Amniotic stem cell (primary cell): ENCODE measurements at places on chromosomes 1 and 21.

- DNase-seq = no peak
These were observed 20.4 kb downstream of the SSX2IP start for GRCh38 chr1:84669831-84670230.

GRCh38 chr1:112833806-112834205 is 118.7 kb upstream of the PPM1J start:
- DNase-seq = no peak

DNA sequence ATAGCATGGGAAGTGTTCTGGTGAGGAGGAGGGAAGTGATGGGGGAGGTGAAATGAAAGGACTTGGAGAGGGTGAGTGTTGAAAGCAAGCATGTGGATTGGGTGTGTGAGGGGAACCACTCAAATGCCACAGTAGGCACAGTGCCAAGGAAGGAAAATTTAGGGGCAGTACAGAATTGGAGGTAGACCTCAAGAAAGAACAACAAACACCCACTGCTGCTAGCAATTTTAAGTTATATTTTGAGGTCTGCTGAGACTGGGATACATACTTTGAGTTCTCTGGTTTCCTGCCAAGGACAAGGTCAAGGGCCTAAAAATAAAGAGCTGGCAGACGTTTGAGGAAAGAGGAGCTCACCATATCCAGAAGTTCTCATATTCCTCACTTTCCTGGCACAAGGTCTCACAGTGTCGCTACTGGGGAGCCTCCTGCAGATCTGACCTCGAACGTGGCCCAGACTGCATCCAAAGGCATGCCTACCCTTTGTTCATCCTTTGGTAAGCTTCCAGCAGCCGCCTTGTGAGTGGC is 104.0 kb downstream of the BRINP2 start:
- DNase-seq = no peak

- no peak for DNase-seq
These were observed 375.7 kb upstream of the DAB1 start for GRCh38 chr1:57799490-57800115.

- no peak for DNase-seq
These were observed 24.4 kb upstream of the TARBP1 start for GRCh38 chr1:234503193-234504050.

- no peak for DNase-seq
These were observed 12.7 kb downstream of the SIPA1L2 start for GRCh38 chr1:232617237-232617636.

DNA sequence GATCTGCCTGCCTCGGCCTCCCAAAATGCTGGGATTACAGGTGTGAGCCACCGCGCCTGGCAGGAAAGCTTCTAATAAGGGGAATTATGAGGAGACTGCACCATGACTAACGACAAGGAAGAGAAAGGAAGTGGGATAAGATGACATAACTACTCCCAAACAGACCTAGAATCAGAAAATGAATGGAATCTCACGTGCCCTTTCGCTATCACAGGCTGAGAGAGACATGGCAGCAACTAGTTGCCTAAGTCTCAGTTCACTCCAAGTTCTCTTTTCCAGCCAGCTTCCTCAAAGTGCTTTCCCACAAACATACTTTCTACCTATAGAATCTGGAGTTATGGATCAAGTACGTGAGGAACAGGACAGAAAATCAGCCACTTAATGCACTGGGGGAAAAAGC is 2.0 kb downstream of the PI4KB start:
- no peak for DNase-seq

DNA sequence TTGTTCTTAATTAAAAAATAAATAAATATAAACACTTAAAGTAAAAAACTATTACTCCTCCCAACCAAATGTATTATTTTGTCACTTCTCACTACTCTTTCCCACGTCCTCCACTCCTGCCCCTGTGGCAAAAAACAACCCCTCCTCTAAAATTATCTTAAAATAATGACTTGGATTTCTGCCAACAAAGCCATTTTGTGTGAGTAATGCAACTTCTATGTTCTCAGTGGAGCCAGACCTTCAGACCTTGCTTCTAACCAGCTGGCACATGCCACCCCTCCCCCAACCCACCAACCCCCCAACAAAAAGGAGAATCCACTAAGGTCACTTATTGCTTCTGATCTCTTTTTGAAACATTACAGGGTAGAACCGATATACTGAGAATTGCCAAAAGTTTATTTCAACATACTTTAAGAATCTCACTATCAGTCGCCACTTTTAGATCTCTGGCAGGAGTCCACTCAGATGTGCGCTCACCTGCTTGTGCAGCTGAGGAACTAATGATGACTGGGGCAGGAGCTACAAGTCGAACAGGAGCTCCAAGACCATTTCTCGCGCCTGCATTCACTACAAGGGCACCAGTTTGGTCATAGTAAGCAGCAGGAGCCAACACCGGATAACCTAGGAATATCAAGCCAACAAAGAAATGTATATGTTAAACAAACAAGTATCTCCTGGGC is 58.3 kb upstream of the SDC3 start:
- no peak for DNase-seq

- no peak for DNase-seq
These were observed 19.3 kb downstream of the PGLYRP3 start for GRCh38 chr1:153293480-153293775.

DNA sequence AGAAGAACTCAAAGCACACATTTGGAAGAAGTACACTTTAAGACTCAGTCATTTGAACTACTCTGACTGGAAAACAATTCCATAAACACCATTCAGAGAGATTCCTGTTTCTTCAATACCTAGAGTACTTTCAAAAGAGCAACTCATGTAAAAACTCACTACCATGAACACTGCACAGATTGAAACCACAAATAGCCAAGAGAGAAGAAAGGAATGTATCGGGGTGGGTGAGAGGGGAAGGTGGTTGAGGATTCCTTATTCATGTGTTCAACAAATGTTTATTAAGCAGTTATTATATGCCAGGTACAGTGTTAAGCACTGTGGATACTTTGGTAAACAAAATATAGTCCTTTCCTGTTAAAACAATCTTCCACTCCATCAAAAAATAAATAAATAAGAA is 64.7 kb downstream of the NRIP1 start:
- no peak for DNase-seq

DNA sequence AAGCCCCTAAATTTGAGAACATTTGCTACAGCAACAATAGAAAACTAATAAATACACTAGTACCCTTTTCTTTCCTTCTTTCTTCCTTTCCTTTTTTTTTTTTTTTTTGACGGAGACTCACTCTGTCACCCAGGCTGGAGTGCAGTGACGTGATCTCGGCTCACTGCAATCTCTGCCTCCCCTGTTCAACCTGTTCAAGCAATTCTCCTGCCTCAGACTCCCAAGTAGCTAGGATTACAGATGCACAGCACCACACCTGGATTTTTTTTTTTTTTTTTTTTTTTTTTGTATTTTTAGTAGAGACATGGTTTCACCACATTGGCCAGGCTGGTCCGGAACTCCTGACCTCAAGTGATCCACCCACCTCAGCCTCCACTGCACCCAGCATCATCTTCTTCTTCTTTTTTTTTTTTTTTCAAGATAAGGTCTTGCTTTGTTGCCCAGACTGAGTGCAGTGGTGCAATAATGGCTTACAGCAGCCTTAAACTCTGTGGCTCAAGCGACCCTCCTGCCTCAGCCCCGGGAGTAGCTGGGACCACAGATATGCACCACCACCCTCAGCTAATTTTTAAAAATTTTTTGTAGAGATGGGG is 19.6 kb upstream of the CBR3 start:
- DNase-seq = no peak

- no peak for DNase-seq
These were observed 132.5 kb upstream of the DPT start for GRCh38 chr1:168861421-168862004.

GRCh38 chr1:17101261-17101660 is 18.0 kb downstream of the PADI2 start:
- no peak for DNase-seq

DNA sequence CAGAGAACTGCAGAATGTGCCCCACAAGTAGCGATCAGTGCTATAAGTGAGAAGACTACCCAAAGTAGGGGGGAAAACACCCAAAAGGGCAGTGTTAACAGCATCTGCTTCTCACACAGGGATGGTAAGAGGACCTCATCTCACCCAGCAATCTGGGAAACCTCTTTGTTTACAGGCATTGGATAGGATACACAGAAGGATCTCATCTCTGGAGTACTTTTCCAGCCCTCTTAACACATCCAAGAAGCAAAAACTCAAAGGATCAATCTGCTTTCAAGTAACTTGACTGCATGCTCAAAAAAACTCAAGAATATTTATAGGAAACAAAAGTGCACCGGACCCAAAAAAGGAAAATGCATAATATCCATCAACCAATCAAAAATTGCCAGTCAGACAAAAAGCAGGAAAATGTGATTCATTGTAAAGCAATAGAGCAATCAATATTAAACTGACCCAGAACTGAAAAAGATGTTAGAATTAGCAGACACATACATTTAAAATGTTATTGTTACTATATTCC is 311.0 kb upstream of the CXADR start:
- no peak for DNase-seq

DNA sequence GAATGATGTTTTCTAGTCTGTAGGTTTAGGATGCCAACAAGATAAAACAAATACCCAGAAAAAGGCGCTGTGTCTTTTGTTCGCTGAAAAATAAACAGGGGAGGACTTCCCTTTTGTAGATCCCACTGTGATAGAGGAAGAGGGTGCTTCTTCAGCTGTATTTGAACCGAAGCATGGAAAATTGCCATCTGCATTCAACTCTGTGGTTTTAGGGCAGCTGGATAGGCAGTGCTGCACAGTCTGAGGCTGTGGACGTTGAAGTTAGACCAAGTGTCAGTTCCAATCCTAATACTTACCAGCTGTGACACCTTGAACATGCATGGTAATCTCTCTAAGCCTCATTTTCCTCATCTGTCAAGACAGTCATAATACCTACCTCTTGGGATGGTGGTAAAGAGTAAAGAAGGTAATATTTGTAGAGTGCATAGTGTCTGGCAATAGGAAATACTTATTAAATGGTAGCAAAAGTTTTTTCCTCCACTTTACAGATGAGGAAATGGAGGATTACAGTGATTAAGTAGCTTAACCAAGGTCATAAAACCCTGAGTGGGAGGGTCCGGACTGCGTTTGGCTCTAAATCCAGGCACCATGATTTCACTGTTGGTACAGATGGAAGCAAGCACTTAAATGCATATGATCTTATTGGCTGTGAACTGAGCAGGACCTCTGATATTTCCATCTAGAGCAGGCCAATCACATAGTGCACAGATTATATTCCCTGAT is 48.5 kb downstream of the UTP25 start:
- no peak for DNase-seq

- DNase-seq = no peak
These were observed 7.8 kb upstream of the ELK4 start for GRCh38 chr1:205639567-205639966.

DNA sequence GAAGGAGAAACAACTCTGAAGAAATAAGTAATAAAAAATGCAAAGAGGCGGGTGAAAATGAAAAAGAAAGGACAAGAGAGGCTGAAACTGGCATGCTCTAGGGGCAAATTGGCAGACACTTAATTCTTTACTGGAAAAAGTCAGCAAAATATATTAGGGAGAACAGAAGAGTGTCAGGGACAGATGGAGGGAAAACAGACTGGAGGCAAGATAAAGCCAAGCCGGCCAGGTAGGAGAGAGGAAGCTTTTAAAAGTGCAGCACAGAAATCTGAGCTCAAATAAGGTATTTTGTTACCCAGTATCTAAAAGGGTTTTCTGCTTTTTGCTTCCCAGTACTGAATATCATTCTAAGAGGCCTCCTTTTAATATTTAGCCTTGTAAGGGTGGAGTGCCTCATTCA is 339.3 kb downstream of the PAPPA2 start:
- no peak for DNase-seq

GRCh38 chr1:79575424-79575823 is 568.9 kb upstream of the ADGRL4 start:
- no peak for DNase-seq

- DNase-seq = no peak
These were observed 480 bp upstream of the MIS18A start for GRCh38 chr21:32279377-32279680.

DNA sequence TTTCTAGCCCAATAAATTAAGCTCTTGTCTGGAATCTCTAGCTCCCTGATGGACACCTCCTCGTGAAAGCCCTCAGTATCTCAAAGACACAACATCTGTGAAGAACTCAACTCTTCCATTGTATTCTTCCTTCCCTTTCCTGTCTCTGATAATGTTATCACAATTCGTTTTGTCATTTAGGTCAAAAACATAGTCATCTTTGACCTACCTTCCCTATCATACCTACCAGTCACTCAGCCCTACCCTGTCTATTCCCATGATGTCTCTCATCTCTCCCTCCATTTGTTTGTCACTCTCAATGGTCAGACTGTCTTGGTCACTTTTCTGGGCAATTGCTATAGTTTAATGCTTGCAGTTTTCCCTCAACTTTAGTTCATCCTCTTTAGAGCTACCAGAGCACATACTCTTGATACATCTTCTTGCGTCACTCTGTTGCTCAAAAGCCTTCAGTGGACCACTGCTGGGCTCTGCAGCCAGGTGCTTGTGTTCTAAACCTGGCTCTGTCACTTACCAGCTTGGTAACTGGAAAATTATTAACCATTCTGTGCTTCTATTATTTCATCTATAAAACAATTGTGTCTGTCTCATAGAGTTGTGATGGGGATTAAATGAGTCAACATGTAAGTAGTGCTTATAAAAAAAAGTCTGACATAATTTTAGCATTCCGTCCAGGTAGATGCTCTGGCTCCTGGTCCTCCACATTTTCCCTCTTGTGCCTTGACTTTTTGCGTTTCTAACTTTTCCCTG is 39.6 kb downstream of the DDR2 start:
- no peak for DNase-seq

- DNase-seq = no peak
These were observed 100.9 kb downstream of the TSEN15 start for GRCh38 chr1:184152434-184152898.

DNA sequence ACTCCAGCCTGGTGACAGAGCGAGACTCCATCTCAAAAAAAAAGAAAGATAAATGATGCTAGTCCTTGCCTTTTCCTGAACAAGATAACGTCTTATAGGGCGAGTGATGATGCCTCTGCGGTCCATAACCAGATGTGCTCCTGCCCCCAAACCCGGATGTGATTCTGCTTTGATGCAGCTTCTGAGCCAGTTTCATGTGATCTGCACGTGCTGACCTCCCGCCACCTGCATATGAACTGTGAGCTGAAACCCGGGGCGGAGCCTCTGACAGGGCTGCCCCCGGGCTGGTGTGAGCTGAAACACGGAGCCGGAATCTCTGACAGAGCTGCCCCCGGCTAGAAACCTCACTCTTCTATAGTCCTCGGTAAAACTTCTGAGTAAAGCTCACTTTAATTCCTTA is 1.3 kb downstream of the KRTAP12-4 start:
- no peak for DNase-seq
